T-cell (primary cell): ENCODE measurements at places on chromosomes 3 and 15.
A peak's percentile ranks its signal among the peaks of the same experiment; 100 is the strongest.

GRCh38 chr3:160998581-160998980 is 106.6 kb downstream of the B3GALNT1 start:
- DNase-seq, result no peak

GRCh38 chr15:62877276-62877857 is 165.2 kb upstream of the TPM1 start:
- no peak for DNase-seq

DNA sequence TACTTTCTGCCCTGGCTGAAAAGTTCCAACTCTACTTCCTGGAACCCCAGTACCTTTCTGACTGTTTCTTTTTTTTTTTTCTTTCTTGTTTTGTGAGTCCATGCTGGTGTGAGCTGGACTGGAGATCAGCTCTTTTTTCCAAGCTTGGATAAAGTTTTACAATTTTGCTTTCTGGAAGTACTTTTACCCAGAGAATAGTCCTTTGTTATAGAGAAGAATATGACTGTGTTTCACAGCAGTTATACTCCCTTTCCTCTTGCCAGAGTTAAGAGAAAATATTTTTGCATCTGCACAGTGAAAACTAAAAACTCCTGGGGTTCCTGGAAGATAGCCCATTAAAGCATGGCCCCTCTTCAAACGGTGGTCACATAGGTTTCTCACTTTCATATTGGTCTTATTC is 1100.6 kb downstream of the OTOL1 start:
- DNase-seq, result no peak

DNA sequence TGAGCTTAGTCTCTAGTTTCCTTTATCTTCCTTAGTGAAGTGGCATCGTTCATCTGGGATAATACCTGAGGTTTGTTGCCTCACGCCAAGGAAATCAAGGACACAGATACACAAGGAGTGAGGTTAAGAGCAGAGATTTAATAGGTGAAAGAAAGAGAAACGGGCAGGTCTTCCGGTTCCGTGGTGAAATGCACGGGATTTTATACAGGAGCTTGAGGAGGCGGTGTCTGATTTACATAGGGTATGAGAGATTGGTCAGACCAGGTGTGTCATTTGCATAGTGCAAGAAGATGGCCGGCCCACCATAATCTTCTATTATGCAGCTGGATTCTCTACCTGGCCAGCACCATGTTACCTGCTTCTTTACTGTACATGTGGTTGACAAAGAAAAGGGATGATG is 17.2 kb downstream of the ARRDC4 start:
- DNase-seq, result no peak

DNA sequence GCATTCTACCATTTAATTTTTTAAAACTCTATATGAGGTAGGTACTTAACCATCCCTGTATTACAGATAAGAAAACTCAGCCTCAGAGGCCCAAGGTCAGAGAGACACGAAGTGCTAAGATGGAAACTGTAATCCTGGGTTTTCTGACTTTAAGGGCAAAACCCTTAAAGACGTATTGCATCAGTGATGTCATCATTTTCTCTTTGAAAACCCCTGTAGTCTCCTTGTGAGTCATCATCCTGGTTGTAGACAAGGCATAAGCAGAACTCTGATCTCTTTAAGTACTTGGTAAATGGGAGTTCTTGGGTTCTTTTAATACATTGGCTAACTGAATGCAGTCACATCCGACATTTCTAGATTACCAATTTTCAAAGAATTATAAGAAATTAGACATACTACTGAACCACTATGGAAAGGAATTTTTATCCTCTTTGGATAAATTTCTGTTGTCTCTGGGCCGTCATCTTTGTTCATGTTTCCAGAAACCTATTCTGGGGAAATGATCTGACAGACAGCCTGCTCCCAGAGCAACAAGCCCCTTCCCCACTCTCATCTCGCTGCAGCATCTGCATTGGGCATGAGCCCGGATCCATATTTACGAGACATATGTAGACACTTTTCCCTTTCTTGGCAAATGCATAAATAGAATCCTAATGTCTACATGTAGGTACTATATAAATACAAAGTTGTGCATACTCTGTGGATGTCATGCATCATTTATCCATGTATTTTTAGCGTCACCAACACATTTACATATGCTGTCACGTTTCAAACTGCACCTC is 48.7 kb upstream of the MDFIC2 start:
- DNase-seq, result no peak

- DNase-seq, result no peak
Measured at GRCh38 chr15:69021895-69022294, 7.4 kb downstream of the NOX5 start.

GRCh38 chr3:196398782-196399181 is 33.4 kb downstream of the UBXN7 start:
- DNase-seq, result no peak

DNA sequence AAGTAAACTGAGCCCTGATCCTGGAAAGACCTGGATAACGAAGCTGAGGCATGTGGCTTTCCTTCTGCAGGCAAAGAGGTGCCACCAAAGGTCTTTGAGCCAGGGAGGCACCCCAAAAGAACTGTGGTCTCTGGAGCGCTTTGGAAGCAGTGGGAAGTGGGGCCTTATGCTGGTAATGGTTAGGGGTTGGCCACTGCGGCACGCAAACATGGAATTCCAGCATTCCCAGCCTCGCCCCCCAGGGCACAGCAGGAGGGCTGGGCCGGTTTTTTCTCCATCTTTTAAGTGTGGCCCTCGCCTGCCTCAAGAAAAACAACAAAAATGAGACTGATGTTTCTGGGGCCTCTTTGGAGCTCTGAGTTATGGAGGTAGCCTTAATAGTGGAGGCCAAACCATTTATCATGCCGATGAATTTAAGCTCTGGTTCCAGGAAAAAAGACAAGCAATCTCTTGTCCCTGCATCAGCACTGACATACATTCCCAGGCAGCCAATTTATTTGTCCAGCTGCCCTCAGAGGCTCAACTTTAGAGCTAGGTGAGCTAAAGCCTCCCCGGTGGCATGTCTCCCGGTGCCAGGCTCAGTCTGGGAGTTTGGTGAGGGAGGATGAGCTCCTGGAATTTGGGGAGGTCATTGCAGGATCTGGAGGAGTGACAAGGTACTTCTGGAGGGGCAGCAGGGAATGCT is 109.0 kb downstream of the TLE3 start:
- DNase-seq, result no peak

DNA sequence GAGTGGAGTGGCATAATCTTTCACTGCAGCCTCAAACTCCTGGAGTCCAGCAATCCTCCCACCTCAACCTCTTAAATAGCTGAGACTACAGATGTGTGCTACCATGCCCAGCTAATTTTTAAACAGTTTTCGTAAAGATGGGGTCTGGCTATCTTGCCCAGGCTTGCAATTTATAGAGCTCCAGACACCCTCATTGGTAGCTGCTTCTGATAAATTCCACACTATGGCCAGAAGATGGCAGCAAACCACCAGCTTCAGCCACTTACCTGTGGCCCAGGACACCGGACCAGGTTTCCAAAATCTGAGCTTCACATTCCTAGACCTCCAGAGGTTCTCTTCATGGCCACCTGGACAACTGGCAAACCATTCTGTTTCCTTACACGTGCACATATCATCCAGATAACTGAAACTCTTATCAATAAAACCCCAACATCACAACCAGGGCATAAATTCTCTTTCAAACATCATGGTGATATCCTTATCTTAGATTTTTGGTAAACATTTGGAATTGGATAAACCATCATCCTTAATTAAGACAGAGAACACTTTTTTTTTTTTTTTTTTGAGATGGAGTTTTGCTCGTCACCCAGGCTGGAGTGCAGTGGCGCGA is 28.9 kb downstream of the FBXW12 start:
- peak; percentile 64 for DNase-seq

DNA sequence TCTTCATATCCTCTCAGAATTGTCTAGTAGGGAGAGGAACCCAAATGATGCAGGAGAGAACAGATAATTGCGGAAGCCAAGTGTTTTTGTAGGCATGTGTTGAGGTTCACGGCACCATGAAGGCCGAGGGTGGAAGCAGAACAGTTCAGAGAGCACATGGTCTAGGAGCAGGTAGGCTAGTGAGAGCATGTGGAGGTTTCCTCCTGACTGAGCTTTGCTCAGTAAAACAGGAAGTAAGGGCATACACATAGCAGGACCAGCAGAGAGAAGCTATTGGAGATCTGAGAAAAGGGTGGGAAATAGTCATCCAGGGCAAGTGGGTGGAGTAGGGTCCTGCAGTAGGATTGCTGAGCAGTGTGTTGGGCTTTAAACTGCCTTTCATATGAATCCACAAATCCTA is 491.1 kb downstream of the FHIT start:
- no peak for DNase-seq

DNA sequence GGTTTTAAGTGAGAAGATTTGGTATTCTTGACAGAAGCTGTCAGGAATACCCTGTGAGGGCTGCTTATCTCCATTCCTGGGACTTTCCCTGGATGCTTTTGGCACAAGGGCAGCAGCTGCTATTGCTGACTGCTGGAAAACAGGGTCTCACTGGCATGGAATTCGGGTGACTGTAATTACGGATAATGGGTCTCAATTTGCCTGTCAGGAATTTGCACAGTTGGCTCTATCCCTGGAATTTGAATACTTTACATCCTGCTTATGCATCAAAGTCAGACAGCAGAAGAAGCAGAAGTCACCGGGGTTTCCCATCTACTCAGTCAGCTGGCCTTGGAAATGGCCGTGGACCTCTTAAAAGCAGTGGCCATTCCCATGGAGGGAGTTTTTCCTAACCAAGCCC is 25.9 kb upstream of the AKAP13 start:
- DNase-seq, result no peak
